H9 (cell line): ENCODE measurements at places on chromosomes 4 and X. TPM values are rescaled to one million over a fixed set of nuclear protein-coding genes. Genes with fewer than 3 reads are reported as not detected.

CASP6 gene
- total RNA-seq, result 25.2 and 32.2 TPM in 2 replicates

CYLC1 gene
- total RNA-seq, result not detected in 2 replicates

FAM47A gene
- not detected in 2 replicates for total RNA-seq

MAGEA10 gene
- total RNA-seq, result not detected in 2 replicates

MXRA5 gene
- total RNA-seq, result 0.99 and 1.0 TPM in 2 replicates

ETDB gene
- not detected in 2 replicates for total RNA-seq

CSTF2 gene
- total RNA-seq, result 28.9 and 30.2 TPM in 2 replicates

CTAG1B gene
- total RNA-seq, result not detected in 2 replicates

ZNF630 gene
- total RNA-seq, result 1.2 and 1.5 TPM in 2 replicates

ZNF718 gene
- 11.1 and 12.5 TPM in 2 replicates for total RNA-seq

GRCh38 chr4:142427456-142427855 lies 418.6 kb downstream of the INPP4B start:
- peak; percentile 51 for DNase-seq

GRCh38 chr4:53991821-53992220 lies 72.6 kb downstream of the CHIC2 start:
- no peak for DNase-seq

GRCh38 chr4:148261848-148262247 lies 180.4 kb downstream of the NR3C2 start:
- DNase-seq, result no peak

DNA sequence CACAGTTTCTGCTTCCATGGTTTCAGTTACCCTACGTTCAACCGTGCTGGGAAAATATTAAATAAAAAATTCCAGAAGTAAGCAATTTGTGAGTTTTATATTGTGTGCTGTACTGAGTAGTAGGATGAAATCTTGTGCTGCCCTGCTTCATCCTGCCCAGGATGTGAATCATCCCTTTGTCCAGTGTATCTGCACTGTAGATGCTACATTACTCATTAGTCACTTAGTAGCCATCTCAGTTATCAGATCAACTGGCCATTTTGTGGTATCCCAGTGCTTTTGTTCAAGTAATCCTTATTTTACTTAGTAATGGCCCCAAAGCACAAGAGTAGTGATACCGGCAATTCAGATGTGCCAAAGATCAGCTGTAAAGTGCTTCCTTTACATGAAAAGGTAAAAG lies 97.9 kb downstream of the COX18 start:
- DNase-seq, result no peak

DNA sequence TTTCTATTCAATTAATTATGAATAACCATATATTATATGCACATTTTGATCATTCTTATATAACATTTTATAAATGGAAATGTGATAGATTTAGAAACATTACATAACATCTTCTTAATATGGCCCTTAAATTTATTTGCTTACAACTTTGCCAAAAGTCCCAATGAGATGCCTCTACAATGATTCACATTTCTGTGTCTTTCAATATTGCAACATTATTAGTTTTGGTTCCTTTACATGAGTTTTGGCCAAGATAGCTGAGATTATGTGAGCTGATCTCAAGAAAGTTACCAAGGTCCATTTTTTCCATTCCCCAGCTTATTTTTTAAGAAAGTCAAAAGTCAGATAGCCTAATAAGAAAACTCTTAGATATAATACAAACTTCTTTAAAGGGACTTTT lies 361.2 kb downstream of the PCDH7 start:
- no peak for DNase-seq

DNA sequence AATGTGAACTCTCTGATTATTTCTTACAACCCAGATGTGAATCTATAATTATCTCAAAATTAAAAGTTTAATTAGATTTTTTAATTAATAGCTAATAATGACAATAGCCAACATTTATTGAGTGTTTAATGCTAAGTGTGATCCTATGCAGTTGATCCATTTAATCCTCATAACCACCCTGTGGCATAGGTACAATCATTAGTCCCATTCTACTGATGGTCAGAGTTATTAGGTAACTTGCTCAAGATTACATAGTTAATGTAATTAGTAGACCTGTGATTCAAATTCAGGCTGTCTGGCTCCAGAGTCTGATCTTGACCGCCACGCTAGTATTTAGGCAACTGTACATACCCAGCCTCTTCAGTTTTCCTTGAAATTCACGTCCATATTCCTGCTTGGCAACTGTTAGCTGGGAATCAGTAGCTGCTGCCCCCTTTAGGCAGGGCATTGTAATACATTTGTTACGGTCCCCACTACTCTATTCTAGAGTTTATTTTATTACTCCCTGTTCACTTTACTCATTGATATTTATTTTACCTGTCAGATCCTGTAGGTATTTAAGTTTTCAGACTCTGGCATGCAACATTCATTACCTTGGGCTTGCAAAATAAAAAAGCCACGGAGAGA lies 20.6 kb upstream of the TEC start:
- DNase-seq, result no peak

DNA sequence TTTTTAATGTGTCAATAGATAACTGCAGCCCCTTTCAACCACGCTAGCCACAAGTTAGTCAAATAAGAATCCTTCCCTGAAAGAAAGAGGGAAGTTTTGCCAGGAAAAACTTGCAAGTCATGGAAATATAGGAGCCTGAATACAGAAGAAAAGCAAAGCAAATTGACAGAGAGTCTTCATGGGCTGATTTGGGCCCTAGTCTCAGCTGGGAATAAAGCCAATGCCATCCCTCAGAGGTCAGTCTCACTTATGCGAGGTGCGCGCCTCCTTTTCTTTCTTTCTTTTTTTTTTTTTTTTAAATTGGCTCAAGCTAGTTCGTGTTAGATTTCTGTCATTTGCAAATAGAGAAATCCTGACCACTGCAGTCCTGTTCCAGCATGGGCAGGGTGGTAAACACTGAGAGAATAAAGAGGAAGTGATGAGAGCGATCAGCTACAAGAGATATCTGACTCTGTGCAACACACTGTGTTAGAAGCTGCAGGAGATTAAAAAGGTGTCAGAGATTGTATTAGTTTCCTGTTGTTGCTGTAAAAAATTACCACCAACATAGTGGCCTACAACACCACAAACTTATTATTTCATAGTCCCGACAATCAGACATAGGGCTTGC lies 299.7 kb downstream of the LDB2 start:
- DNase-seq, result no peak

GRCh38 chrX:149611623-149612175 lies 16.6 kb upstream of the HSFX2 start:
- DNase-seq, result no peak

DNA sequence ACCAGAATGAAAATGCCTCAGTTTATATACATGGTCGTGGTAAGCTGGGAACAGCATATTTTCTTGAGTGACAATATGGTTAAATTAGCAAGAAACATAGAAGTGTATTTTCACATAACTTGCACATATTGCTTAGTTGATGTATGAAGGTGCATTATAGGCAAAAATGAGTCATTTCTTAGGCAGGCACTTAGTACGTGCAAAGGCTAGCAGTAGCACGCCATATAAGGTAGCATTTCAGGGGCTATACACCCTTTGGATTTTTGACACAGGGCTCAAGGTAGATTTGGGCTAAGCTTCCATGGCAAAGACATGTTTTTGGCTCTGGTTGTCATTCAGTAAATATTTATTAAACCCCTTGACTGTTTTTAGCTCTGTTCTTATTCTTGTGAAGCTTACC lies 33.1 kb downstream of the PCDH7 start:
- no peak for DNase-seq

DNA sequence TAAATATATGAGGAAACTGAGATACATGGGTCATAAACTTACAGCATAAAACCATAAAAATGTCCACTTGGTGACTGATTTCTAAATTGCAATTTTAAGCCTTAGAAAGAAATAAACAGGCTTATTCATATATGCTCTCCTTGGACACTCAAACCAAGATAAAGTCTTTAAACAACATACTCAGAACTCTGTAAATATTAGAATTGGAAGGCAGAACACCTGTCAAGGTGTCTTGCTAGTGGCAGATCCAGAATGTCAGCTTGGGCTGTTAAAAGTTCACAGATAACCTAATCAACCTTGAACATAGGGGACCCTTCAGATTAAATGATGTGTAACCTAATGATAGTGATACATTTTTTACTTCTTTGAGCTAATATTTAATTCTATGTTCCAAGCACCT lies 208.1 kb upstream of the ARSJ start:
- DNase-seq, result no peak

DNA sequence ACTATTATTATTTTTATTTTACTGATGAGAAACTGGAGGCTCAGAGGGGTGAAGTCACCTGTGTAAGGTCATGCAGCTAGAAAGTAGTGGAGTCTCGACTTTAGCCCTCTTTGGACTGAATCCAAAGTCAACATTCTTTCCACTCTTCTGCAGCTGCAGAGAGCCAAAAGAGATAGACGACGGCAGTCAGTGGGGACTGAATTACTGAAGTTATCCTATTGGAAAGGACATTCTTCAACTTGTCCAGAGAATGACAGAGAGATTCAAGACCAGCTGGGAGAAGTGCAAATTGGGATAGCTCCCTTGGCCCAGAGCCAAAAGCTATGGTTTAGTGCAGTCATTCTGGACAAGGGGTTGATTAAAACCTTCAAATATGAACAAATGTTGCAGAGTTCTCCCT lies 42.5 kb downstream of the VGLL1 start:
- DNase-seq, result no peak

- peak; percentile 42 for DNase-seq
These were observed 450.7 kb downstream of the UBE2NL start for GRCh38 chrX:144334577-144334976.

DNA sequence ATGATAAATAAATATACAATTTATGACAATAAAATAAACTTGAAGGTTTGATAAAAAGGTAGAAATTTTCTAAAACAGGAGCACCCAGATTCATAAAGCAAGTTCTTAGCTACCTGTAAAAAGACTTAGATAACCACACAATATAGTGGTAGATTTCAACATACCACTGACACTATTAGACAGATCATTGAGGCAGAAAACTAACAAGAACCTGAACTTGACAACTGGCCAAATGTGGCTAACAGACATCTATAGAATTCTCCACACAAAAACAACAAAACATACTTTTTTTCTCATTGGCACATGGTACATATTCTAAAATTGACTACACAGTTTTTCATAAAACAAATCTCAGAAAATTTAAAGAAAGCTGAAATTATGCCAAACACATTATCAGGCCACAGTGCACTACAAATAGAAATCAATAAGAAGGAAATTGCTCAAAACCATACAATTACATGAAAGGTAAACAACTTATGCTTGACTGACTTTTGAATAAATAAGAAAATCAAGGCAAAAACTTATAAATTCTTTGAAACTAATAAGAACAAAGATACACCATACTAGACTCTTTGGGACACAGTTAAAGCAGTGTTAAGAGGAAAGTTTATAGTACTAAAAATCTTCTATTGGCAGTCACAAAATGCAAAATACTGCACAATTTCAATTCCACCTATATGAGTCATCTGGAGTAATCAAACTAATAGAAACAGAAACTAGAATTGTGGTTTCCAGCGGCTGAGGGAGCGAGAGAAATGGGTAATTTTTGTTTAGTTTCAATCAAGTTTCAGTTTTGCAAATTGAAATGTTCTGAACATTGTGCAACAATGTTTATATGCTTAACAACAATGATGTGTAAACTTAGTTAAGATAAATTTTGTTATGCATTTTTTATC lies 925.6 kb downstream of the SH3BGRL start:
- no peak for DNase-seq

DNA sequence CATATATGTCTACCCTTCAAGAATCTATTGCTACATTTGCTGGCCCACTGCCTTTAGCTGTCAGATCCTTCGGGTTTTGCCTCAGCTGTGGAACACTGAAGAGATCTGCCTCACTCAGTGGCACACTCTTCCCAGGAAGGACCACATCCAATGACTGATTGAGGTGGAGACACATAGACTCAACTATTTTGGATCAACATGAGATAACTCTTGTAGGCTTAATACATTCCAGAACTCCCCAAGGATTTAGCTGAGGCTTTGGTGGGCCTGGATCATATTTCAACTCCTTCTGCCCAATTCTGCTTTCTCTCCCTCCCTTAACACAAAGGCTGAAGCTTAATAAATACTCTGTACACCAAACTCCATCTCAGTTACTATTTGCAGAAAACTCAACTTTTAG lies 100.5 kb downstream of the CORIN start:
- no peak for DNase-seq

GRCh38 chrX:139890991-139891700 lies 41.7 kb downstream of the ATP11C start:
- no peak for DNase-seq

- DNase-seq, result no peak
These were observed 29.7 kb upstream of the DIPK2B start for GRCh38 chrX:45230410-45230809.

GRCh38 chr4:44056721-44057151 lies 391.9 kb downstream of the KCTD8 start:
- DNase-seq, result peak; percentile 95

DNA sequence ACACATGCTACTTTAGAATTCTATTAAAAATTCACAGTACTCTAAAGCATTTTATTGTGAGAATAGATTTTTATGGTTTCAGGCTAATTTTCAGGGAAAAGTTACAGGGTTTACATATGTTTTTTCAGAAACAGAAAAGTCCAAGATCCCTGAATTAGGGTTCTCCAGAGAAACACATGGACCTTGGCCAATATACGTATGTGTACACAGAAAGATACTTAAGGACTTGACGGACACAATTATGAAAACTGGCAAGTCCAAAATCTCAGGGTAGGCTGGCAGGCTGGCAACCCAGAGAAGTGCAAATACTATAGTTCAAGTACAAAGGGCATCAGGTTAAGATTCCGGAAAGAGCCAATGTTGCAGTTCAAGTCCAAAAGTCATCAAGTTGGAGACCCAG lies 1897.8 kb upstream of the PCDH10 start:
- DNase-seq, result no peak

DNA sequence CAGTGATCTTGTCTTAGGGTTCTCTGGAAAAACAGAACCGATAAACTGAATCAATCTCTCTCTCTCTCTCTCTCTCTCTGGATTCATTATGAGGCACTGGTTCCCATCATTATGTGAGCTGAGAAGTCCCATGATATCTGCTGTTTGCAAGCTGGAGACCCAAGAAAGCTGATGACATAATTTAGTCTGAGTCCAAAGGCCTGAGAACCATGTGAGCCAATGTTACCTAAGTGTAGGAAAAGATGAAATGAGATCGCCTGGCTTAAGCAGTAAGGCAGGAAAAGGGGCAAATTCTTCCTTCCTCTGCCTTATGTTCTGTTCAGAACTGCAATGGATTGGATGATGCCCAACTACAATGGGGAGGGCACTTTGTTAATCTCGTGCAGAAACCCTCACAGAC lies 207.4 kb downstream of the RBM46 start:
- no peak for DNase-seq

- DNase-seq, result no peak
These were observed 1368.2 kb downstream of the STIM2 start for GRCh38 chr4:28228561-28229491.

GRCh38 chrX:42465821-42466220 lies 312.1 kb downstream of the PPP1R2C start:
- DNase-seq, result no peak

DNA sequence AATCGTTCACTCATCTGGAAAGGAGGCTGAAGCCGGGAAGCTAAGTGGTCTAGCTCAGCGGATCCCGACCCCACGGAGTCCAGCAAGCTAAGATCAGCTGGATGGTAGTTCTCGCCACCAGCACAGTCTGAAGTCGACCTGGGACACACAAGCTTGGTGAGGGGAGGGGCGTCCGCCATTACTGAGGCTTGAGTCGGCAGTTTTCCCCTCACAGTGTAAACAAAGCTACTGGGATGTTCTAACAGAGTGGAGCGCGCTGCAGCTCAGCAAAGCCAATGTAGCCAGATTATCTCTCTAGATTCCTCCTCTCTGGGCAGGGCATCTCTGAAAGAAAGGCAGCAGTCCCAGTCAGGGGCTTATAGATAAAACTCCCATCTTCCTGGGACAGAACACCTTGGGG lies 555.4 kb downstream of the BCOR start:
- no peak for DNase-seq

- DNase-seq, result no peak
These were observed 58.6 kb downstream of the ABLIM2 start for GRCh38 chr4:8099981-8100464.
